Occipital lobe (tissue), 3 donors: ENCODE measurements at places on chromosomes 16 and 17. TPM values are rescaled to one million over a fixed set of nuclear protein-coding genes. Genes with fewer than 3 reads are reported as not detected.

Gene MRTFB
- total RNA-seq, result 36.3 TPM

Gene PABPN1L
- total RNA-seq, result not detected

Gene P2RX5
- total RNA-seq, result 10.0 TPM

Gene TNFAIP1
- 25.9 TPM for total RNA-seq

Gene HYDIN
- total RNA-seq, result 26.5 TPM

Gene RSAD1
- 24.2 TPM for total RNA-seq
